ENCODE measurements at places on chromosomes 1 and 21.

DNA sequence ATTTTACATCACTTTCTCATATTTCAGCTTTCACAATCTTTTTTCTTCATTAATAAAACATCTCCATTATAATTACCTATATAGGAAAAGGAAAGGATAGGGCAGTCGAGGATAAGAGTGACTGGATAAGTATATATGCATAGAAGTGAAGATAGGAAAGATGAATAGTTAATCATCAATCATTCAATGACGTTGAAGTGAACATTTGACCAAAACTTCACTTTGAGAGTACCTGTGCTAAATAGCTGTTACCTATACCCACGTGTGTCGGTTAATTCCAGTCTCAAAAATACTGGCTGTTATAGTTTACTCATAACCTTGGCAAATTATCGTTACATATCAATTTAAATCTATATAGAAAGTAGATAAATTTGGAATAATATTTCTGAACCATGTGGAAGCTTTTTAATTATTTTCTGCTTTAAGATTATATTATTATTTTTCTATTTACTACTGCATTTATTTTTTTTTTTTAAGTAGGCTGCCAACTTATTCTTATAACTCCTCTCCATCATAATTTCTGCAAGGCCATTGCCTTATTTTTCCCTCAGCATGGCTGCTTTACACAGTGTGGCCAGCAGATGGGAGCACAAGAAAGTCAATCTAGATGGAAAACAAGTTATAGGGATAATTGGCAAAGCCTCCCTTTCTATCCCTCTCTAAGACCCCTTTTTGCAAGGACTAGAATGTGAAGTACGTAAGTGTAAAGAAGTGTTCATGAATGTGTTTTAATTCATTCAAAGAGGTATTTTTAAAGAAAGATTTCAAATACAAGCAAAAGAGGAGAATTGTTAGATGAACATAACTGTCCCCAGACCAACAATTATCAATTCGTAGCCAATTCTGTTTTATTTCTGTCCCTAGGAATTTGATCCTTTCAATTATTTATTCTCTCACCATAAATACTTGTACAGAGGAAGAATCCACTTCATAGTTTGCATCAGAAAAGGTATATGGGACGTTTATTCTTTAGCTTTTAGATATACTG, 290.4 kb downstream of the KCNT2 start:
- no peak for DNase-seq

DNA sequence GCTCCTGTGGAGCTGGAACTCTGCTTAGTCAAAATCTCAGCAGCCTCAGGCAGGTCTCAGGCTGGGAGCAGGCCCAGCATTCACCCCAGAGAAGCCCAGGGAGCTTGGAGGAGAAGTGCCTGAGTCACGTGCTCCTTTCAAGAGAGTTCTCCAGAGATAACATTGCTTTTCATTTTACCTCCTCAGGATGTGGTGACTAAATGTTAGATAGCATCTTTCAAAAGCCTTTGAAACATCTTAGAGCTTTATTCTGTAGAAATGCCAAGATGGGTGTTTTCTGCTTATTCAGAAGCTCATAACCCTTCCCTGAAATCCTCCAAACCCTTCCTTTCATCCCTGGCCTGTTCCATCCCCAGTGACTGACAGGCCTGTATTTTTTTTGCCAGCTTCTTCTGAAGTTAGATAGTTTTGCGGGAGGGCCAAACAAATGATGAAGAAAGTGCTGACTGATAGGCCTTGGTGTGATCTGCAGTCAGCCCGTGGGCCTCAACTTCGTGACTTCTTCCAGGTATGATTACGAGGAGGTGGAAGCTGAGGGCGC, 58.0 kb downstream of the PGM1 start:
- no peak for DNase-seq

DNA sequence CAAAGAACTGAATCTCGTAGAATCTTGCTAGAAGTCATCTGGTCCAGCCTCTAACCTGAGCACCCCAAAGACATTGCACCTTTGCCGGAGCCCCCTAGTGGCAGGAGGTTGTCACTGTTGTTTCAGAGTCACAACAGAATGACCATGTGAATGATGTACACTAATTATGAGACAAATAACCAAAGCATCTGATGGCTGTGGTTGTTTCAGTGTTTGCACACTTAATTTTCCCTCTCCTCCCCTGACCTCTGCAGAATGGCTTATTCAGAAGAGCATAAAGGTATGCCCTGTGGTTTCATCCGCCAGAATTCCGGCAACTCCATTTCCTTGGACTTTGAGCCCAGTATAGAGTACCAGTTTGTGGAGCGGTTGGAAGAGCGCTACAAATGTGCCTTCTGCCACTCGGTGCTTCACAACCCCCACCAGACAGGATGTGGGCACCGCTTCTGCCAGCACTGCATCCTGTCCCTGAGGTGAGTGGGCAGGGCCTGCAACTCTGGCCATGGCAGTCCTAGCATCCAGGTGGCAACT, 26.4 kb downstream of the TRAF5 start:
- DNase-seq, result no peak

DNA sequence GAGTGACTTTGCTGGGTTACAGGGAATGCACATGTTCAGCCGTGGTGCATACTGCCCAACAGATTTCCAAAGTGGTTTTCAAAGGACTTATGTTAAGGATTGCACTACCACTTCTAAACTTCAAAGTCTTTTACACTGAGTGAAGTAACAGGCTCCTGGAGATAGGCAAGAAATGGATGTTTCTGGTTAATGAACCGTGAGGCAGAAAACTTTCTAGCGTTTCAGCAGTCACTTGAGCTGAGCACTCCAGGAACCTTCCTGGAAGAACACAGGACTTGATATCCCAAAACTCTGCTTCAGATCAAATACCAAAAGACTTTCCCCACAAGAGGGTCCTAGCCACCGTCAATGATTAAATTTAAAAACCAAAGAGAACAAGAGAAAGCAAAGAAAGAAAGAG, 74.3 kb upstream of the ATP1A1 start:
- no peak for DNase-seq

- DNase-seq, result no peak
These were observed 117.7 kb upstream of the SGIP1 start for GRCh38 chr1:66416295-66416694.

GRCh38 chr1:36087233-36088123, 1.2 kb upstream of the ADPRS start:
- DNase-seq, result no peak

DNA sequence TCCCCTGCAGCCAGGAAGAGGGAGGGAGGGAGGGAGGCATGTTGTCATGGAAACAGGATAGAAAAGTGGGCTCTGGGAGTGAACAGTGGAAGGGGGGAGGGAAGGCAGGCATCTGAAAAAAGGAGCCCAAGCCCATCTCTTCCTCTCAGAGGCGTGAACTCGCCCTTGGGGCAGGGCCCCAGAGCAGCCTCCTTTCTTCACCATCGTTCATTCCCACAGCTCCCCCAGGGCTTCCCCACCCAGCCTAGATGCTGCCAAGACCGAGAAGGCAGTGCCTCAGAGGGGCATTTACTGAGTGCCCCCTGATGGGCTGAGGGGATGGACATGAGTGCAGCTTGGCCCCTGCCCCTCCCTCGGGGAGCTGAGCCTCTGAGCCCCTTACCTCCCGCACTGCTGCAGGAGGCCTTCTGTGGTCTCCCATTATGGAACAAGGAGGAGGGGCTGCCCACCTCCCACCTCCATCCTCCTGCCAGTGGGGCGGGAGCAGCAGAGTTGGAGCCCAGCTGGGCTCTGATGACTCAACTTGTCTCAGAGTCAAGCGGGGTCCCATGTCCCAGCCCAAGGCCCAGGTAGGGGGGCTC, 39.1 kb upstream of the KIF21B start:
- no peak for DNase-seq

GRCh38 chr21:34669149-34669879, 520 bp downstream of the CLIC6 start:
- DNase-seq, result no peak

GRCh38 chr1:163656095-163656759, 334.5 kb downstream of the NUF2 start:
- no peak for DNase-seq

GRCh38 chr1:195740862-195741261, 867.4 kb downstream of the KCNT2 start:
- no peak for DNase-seq

GRCh38 chr1:84166797-84167196, 22.7 kb downstream of the PRKACB start:
- no peak for DNase-seq

GRCh38 chr1:29696656-29697390, 460.5 kb downstream of the PTPRU start:
- no peak for DNase-seq

GRCh38 chr1:186905561-186905960, 76.8 kb downstream of the PLA2G4A start:
- no peak for DNase-seq

GRCh38 chr21:15826908-15827601, 97.3 kb downstream of the USP25 start:
- no peak for DNase-seq

All from 8988T (cell line).